ENCODE measurements at places on chromosomes 5 and 9.

- DNase-seq: peak; percentile 71
Observed at GRCh38 chr9:100590481-100590880, 12.6 kb downstream of the CAVIN4 start.

DNA sequence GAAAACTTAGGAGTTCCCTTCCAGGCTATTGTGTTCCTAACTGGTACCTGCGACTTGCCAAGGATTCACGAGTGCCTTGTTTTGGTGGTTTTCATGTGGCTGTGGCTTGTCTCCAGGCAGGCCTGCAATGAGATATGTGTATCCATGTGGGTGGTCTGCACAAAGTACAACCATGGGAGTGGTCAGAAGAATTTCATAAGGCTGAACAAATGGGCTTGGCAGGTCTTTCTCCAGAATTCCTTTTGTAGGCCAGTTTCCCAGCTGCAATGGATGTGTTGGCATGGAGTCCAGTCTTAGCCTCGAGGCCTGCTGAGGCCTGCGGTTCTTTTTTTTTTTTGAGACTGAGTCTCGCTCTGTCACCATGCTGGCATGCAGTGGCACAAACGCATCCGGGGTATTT is 28.8 kb upstream of the MELK start:
- peak; percentile 23 for DNase-seq

GRCh38 chr9:708551-709432 is 132.7 kb upstream of the DMRT1 start:
- no peak for DNase-seq

DNA sequence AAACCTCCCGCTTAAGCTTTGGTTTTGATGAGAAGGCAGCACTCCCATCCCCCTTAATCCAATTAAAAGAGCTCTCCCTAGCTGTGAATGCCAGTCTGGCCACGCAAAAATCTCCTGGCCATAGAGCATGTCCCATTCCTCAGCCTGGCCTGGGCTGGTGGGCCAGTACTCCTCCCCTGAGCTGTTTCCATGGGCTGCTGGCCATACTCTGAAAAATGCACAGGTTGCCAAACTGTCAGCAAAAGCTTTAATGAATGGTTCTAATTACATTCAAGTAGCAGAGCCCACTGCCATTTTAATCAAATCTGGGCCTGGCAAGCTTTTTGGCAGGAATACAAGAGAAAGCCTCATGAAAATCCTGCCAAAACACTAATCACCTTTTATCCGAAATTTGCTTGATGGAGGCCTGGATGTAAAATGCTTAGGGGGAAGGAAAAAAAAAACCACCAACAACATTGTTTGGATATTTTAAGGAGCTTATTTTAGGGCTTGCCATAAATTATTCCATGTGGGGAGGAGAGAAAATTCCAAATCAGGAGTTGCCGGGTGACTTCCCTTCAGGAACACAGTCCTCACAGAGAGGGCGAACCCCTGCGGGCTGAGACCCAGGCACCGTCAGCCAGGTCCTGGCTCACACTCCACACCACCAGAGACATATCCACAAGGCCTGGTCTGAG is 243.3 kb downstream of the SEC61B start:
- DNase-seq: no peak

GRCh38 chr9:135480940-135481310 is 1.3 kb downstream of the PPP1R26 start:
- no peak for DNase-seq

Measured in fibroblast of skin of back (primary cell).